ENCODE measurements at places on chromosomes 12 and 14. TPM values are rescaled to one million over a fixed set of nuclear protein-coding genes. Genes with fewer than 3 reads are reported as not detected.

DNA sequence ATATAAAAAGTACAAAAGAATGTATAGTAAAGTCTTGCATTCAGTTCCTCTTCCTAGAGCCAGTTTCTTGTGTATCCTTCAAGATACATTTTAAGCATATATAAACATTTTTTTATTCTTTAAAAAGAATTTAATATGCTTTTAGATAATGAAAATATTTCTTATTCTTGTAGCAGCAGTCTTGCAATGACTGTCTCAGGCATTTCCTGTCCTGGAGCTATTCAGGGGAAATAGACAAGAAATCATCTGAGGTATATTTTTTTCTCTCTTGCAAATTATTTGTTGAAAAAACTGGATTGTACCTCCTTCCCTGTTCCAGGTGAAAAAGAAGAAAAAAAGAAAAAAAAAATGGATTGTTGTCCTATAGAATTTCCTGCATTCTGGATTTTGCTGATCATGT is 17.0 kb upstream of the ERBB3 start:
- no peak for DNase-seq
- H3K4me3 ChIP-seq, result no peak overlapping the region
- no peaks in the 10 kb centered on the region for H3K27me3 ChIP-seq
- no peaks in the 10 kb centered on the region for H3K36me3 ChIP-seq
- no peak overlapping the region for H3K27ac ChIP-seq

SYT10 gene
- total RNA-seq, result not detected

GRCh38 chr14:55587847-55588246 is 7.8 kb downstream of the KTN1 start:
- H3K4me3 ChIP-seq, result no peak overlapping the region
- H3K4me1 ChIP-seq, result peaks cover 5% of the 10 kb centered on the region

GRCh38 chr12:132467511-132467910 is 22.4 kb upstream of the FBRSL1 start:
- no peaks in the 10 kb centered on the region for H3K36me3 ChIP-seq
- H3K4me3 ChIP-seq, result no peak overlapping the region
- DNase-seq, result no peak

FOS gene
- total RNA-seq, result 2,160 TPM

KRT86 gene
- total RNA-seq, result 0.45 TPM

- H3K27me3 ChIP-seq, result no peaks in the 10 kb centered on the region
- H3K4me3 ChIP-seq, result no peak overlapping the region
- no peaks in the 10 kb centered on the region for H3K36me3 ChIP-seq
- no peak overlapping the region for H3K27ac ChIP-seq
- no peak for DNase-seq
Measured at GRCh38 chr12:119204131-119204530, 25.4 kb downstream of the HSPB8 start.

P2RX2 gene
- total RNA-seq, result 0.27 TPM

- H3K27me3 ChIP-seq, result no peaks in the 10 kb centered on the region
- no peaks in the 10 kb centered on the region for H3K36me3 ChIP-seq
- DNase-seq, result no peak
- H3K4me3 ChIP-seq, result no peak overlapping the region
- no peaks in the 10 kb centered on the region for H3K4me1 ChIP-seq
Measured at GRCh38 chr12:93000026-93000425, 70.9 kb upstream of the EEA1 start.

OR6C2 gene
- total RNA-seq, result not detected

- no peak overlapping the region for H3K4me3 ChIP-seq
- no peaks in the 10 kb centered on the region for H3K36me3 ChIP-seq
- H3K27me3 ChIP-seq, result no peaks in the 10 kb centered on the region
- H3K27ac ChIP-seq, result no peak overlapping the region
- peaks cover 2% of the 10 kb centered on the region for H3K4me1 ChIP-seq
Measured at GRCh38 chr14:71714225-71714624, 218.0 kb upstream of the RGS6 start.

MANSC4 gene
- total RNA-seq, result not detected

DNA sequence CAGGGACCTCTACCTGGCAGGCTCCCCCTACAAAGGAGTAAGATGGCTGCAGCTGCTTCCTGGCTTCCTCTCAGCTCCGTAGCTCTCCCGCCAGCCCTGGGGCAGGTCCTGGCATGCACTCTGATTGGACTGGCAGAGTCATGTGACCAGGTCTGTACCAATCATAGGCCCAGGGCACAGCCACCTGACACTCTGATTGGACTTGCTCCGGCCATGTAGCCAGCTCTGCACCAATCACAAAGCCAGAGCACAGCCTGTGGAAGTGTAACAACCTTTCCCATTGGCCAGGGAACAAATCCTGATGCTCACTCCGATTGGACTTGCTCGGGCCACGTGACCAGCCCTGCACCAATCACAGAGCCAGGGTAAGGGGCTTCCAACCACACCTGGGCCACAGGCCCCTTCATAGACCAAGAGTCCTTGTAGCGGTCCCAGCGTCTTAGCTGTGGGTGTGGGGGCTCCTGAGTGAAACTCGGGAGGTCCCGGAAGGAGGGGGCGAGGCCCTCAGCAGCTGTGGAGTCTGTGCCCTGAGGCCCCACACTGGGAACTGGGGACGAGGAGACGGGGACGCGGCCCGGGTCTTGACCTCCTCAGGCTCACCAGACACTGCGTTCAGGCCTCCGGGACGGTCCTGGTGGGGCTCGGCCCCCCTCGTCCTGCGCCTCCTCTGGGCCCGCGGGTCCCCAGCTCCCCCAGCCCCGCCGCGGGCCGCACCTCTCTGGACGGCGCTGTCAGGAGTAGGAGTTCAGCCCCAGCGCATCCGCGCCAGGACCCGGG is 210.6 kb downstream of the ADGRD1 start:
- H3K27me3 ChIP-seq, result no peaks in the 10 kb centered on the region
- no peaks in the 10 kb centered on the region for H3K4me1 ChIP-seq
- H3K4me3 ChIP-seq, result no peak overlapping the region
- H3K27ac ChIP-seq, result no peak overlapping the region
- H3K36me3 ChIP-seq, result no peaks in the 10 kb centered on the region

- H3K4me3 ChIP-seq, result no peak overlapping the region
- DNase-seq, result no peak
- peaks cover 11% of the 10 kb centered on the region for H3K4me1 ChIP-seq
- H3K36me3 ChIP-seq, result no peaks in the 10 kb centered on the region
- no peaks in the 10 kb centered on the region for H3K27me3 ChIP-seq
- H3K27ac ChIP-seq, result no peak overlapping the region
Measured at GRCh38 chr14:63245893-63246292, 41.6 kb downstream of the RHOJ start.

- H3K36me3 ChIP-seq, result no peaks in the 10 kb centered on the region
- no peak overlapping the region for H3K27ac ChIP-seq
- H3K4me1 ChIP-seq, result no peaks in the 10 kb centered on the region
- no peak overlapping the region for H3K4me3 ChIP-seq
- no peaks in the 10 kb centered on the region for H3K27me3 ChIP-seq
Measured at GRCh38 chr14:87397499-87397898, 595.5 kb downstream of the GALC start.

GRCh38 chr14:94029265-94029664 is 3.1 kb downstream of the OTUB2 start:
- H3K4me3 ChIP-seq, result no peak overlapping the region
- no peaks in the 10 kb centered on the region for H3K4me1 ChIP-seq
- H3K27me3 ChIP-seq, result no peaks in the 10 kb centered on the region
- no peak overlapping the region for H3K27ac ChIP-seq
- H3K36me3 ChIP-seq, result no peaks in the 10 kb centered on the region

GIT2 gene
- 54.3 TPM for total RNA-seq

SRGAP1 gene
- 15.5 TPM for total RNA-seq

DNA sequence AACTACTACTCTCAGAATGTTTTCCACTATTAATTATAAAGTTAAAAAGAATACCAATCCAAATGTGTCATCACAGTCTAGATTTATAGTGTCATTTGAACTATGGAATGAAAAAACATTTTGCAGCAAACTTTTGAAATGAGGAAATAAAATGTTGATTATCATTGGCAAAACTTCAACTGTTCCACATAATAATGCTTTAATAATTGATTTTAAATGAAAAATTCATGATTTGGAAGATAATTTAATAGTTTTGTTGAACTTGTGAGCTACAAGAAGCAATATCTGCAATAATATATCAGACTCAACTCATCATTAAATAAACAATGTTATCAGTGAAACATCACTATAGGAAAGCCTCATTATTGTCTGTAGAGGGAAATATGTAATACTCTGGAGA is 48.2 kb upstream of the DCN start:
- no peaks in the 10 kb centered on the region for H3K27me3 ChIP-seq
- no peak overlapping the region for H3K4me3 ChIP-seq
- no peak overlapping the region for H3K27ac ChIP-seq
- H3K36me3 ChIP-seq, result no peaks in the 10 kb centered on the region

GRCh38 chr12:26379777-26380467 is 184.5 kb downstream of the SSPN start:
- no peak for DNase-seq
- no peaks in the 10 kb centered on the region for H3K36me3 ChIP-seq

ACIN1 gene
- total RNA-seq, result 134 TPM

DNA sequence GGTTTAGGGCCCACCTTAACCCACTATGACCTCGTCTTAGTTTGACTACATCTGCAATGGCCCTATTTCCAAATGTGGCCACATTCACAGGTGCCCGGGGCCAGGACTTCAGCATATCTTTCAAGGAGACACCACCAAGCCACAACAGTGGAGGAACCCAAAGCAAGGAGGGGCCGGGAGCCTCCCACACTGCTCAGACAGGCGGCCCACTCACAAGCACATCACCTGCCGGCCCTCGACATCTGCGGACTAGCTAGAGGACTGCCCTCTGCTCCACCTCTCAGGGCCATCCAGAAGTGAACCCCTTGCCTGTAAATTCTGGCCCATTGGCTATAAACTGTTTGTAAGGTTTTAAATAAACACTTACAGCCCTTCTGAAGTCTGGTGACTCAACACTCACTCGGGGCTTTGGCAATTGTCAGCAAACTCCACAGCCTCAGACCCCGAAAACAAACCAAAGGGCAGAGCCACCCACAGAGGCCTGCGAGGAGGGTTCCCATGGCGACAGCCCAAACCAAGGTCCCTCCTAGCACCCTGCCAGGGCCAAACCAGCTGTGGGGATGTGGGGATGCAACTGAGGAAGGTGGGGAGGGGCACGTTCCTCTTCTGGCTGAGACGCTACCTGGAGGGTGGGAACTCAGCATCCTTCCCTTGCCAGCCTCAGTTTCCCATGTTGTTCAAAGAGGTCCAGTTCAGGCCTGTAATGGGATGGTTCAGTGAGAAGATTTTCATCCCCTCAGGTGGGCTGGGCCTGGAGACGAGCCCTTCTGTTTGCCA is 95.8 kb downstream of the DICER1 start:
- H3K36me3 ChIP-seq, result no peaks in the 10 kb centered on the region
- no peak overlapping the region for H3K27ac ChIP-seq
- H3K4me1 ChIP-seq, result no peaks in the 10 kb centered on the region
- no peak overlapping the region for H3K4me3 ChIP-seq
- no peaks in the 10 kb centered on the region for H3K27me3 ChIP-seq
- DNase-seq, result no peak

GALNT9 gene
- 0.62 TPM for total RNA-seq

TROAP gene
- total RNA-seq, result 4.3 TPM

- no peak for DNase-seq
- H3K4me3 ChIP-seq, result no peak overlapping the region
- no peaks in the 10 kb centered on the region for H3K27me3 ChIP-seq
- H3K27ac ChIP-seq, result no peak overlapping the region
- H3K4me1 ChIP-seq, result no peaks in the 10 kb centered on the region
Measured at GRCh38 chr12:48160807-48161206, 3.5 kb upstream of the ASB8 start.

- peak; percentile 81 for DNase-seq
- H3K36me3 ChIP-seq, result no peaks in the 10 kb centered on the region
- no peaks in the 10 kb centered on the region for H3K27me3 ChIP-seq
- H3K27ac ChIP-seq, result no peak overlapping the region
- H3K4me1 ChIP-seq, result no peaks in the 10 kb centered on the region
- no peak overlapping the region for H3K4me3 ChIP-seq
Measured at GRCh38 chr12:57726151-57726883, 12.2 kb downstream of the AGAP2 start.

- H3K36me3 ChIP-seq, result no peaks in the 10 kb centered on the region
- no peak for DNase-seq
- H3K27ac ChIP-seq, result no peak overlapping the region
- no peaks in the 10 kb centered on the region for H3K27me3 ChIP-seq
- no peak overlapping the region for H3K4me3 ChIP-seq
- H3K4me1 ChIP-seq, result no peaks in the 10 kb centered on the region
Measured at GRCh38 chr14:38197001-38197783, 10.5 kb upstream of the SSTR1 start.

RASSF8 gene
- 86.7 TPM for total RNA-seq
